Stimulated activated CD8-positive, alpha-beta memory T cell treated with anti-CD3 and anti-CD28 coated beads, Interleukin-2, amount 100 ng/mL, for 1 hour (primary cell): ENCODE measurements at places on chromosomes 2 and 18.

DNA sequence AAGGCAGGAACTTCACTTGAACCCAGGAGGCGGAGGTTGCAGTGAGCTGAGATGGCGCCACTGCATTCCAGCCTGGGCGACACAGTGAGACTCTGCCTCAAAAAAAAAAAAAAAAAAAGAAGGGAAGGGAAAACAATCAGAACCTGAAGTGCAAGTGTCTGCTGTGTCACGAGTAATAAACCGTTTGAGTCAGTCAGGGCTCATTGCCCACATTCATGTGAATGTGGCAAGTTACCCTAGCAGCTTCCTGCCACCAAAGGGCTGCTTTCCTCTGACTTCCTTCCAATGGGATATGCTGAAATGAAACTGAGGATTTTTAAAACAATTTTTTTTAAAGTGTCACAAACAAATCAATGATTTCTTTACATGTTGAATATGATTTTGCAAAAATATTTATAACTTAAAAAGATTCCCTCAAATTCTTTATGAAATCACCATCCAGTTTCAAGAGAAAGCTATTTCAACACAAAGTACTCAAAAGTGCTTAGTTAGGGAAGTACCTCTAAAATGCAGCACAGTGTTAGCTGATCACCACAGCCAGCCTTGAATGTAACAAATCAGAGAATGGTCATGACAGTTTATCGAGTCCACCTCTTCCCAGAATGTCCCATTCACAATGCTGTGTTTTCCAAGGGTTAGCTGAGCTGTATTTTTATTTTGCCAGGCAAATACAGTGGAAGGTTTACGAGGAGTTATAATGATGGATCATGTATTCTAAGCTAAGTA lies 36.4 kb downstream of the WDSUB1 start:
- DNase-seq, result no peak

- no peak for DNase-seq
Observed at GRCh38 chr2:233857511-233858141, 3.3 kb upstream of the HJURP start.

DNA sequence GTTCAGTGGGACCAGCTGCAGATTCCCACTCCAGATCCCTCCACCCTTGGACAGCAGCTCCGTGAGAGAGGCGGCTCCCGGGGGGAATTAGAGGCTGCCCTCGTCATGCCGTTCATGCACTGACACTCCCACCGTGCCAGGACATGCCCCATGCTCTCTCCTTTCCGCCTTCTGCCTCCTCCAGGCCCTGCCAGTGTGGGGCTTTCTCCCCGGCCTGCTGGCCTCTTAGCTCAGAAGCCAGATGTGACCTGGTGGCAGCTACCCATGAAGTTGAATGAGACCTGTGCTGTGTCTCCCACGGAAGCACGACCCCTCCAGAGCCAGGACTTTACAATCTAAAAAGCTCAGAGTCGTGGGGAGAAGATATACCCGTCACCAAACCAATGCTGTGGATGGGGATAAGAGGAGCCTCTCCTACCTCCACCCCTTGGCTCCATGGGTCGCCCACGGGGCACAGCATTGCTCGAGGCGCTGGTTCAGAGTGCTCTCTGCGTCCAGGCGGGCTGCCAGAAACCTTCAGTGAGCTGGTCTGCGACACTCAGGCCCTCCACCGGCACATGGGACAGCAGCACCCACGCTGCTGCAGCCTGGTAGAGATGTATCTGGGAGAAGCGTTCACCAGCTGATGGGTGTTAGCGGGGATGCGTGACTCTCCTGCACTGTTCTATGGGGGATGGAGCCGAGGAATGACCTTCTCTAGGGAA lies 111.0 kb upstream of the GPC1 start:
- DNase-seq, result no peak

DNA sequence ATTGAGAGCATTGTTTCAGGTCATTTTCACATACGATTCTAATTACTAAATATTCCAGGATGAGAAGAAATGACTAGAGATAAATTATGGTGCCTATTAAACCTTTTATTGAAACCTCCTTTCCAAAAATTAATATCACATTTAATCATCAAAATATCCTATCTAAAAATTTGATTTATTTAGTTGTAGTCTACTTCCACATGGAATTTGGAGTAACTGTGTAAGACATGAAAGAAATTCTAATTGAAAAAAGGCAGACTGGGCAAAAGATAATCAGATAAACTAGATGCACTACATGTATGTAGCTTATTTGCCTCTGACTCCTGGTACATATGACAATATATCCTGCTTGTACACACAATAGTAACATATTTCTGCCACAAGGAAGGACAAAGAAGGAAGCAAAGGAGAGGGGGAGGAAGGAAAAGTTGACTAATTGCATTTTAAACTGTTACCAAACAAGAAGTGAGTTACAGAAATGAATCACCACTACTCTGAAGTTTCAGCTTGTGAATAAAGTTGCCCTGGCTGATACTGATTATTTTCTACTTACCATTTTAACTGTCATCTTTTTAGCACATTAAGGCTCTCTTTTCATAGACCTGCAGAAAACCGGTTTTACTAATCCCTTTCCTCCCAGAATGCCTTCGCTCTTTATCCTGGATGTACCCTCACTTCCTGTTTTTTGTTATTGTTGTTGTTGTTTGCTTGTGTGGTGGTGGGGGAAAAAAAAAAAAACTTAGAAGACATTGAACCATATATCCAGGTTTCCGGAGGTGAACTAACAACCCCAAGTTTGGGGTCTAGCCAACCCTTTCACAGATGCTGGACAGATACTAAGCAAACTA lies 28.4 kb downstream of the NRXN1 start:
- DNase-seq, result no peak

DNA sequence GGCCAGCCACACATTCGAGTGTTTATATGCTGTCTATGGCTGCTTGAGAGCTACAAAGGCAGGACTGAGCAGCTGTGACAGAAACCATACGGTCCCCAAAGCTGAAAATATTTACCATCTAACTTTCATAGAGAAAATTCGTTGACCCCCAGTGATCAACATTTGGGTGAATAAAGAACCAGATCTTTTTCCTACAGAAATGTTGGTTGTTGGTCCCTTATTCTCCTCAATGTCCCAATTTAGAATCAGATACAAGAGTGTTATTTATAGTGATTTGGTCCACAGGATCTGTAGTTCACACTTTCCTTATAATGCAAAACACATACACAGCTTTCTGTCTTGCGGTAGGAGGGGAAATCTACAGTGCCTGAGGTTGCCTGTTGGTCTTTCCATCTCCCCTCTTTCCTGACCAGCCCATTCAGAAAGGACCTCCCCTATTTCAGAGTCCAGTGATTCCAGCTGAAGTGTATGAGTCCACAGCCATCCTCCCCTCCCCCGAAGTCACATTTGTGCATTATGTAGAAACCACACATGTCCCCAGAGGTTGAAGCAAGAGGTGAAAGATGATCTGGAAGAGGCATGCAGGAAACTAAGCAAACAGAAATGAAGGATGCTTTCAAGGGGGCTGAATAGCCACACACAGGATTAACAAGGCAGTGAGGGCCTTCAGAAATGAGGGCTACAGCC lies 61.9 kb downstream of the SPRED2 start:
- DNase-seq, result no peak
